Peyer's patch (tissue), 4 donors: ENCODE measurements at places on chromosomes 2 and 18. TPM values are rescaled to one million over a fixed set of nuclear protein-coding genes. Genes with fewer than 3 reads are reported as not detected.

Gene SULT1C2
- total RNA-seq, result 4.0 TPM

Gene ERCC3
- 25.9 TPM for total RNA-seq

Gene CHN1
- 3.4 TPM for total RNA-seq

Gene GPR148
- total RNA-seq, result not detected

Gene KCNJ13
- 211 TPM for total RNA-seq

Gene NEU4
- 73.3 TPM for total RNA-seq

Gene CDH19
- 2.5 TPM for total RNA-seq

- no peak for DNase-seq
These were observed 58.0 kb downstream of the PLCL1 start for GRCh38 chr2:197862246-197862955.

DNA sequence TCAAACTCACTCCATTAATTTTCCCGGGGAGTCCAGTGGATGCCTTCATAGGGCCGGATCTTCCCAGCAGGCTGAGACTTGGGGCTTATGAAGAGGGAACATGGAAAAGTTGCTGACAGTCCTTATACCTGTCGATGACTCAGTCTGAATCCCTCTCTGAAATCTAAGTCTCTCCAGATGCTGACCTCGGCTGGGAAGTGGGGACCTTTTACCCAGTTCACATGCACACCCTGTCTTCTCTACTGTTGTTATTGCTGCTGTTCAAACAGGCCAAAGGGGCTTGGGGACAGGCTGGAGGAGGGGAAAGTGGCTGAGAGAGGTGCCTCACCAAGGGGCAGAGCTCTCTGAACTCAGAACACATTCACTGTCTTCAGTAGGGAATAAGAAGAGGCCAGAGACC is 4.1 kb upstream of the TNP1 start:
- no peak for DNase-seq

- DNase-seq, result no peak
These were observed 214.0 kb downstream of the TMEM163 start for GRCh38 chr2:134504586-134505336.

GRCh38 chr2:99821039-99821438 is 321.4 kb downstream of the AFF3 start:
- DNase-seq, result no peak

DNA sequence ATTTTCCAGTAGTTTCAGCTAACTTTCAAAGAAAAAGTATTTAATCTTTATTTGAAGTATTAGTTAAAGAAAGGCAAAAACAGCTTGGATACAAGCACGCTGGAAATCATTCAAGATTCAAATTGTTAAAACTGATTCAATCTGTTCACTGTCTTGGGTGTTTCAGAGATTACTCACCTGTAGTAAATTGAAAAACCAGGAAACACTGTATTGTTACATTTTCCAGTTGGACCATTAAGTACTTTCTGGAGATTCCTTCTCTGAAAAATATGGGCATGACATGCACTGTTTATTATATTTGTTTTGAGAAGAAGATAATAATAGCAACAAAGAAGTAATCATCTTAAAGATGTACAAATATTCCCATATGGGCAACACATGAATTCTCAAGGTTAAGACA is 196.1 kb downstream of the UBE2E3 start:
- DNase-seq, result no peak

DNA sequence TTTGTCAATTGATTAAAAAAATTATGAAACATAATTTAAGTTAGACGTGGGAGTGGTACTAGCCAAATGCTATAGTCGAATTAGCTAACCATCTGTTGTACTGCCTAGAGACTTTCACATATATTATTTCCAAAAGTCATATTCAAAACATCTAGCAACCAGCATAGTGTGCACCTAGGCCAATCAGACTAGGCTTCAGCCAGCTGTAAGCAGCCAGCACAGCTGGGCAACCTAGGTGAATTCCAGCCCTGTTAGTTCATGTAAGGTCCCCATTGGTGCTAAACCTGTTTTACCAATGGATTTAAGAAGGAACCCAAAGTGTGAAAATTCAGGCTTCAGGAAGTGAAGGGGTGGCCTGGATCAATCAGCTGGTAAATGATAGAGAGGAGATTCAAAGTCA is 144.3 kb downstream of the BCL2 start:
- DNase-seq, result no peak

GRCh38 chr2:61905372-61906185 is at the start of gene COMMD1:
Gene COMMD1, plus strand, starts transcription at chr2:61905674. Its CDS starts 5 bp downstream, at chr2:61905679.
- peak; percentile 84 for DNase-seq

DNA sequence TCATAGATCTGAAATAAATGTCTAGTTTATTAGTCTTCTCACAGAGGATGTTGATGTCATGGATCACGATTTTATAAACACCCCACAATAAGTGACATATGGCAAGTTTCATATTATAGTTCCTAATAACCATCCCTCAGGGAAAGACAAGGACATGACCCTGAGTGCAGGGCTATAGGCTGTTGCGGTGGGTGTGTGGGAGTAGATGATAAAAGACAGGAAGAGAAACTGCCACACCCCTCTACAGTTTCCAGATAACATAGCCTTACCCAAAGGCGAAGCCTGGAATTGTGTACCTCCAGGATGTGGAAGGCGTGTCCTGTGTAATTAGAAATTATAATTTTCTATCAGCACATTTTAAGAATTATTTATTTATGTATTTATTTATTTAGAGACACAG is 2.4 kb upstream of the NEDD4L start:
- DNase-seq, result no peak

DNA sequence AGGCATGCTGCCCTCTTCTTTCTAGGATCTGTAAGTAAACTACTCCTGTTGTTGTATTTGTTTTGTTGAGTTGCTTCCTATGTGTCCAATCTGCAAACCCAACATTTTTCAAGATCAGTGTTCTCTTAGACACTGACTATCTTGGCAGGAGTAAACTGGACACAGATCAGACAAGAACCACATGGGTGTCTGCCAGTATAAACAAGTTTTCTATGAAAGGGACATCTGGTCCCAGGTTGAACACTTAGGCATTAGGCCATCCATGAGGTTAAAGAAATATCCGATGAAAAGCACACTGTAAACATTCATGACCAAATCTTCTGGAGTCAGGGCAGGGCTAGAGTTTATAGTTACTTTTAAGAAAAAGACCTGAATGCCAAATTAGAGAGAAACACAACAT is 441.8 kb downstream of the NYAP2 start:
- no peak for DNase-seq

DNA sequence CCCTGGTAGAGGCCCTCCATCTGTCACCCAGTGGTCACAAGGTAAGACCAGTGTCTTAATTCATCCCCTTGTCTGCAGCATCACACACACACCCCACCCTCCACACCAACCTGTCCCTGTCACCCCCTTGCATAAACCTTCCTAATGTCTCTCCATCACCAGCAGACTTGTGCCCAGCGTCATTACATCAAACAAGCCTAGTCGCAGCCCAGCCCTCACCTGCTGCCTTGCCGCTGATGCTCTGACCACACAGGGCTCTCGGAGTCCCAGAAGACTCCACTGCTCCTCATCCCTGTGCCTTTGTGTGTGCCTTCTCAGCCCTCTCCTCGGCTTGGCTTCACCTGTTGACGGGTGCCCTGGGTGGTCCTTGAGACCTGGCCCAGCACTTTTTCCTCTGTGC is 171.2 kb downstream of the GLI2 start:
- DNase-seq, result no peak

DNA sequence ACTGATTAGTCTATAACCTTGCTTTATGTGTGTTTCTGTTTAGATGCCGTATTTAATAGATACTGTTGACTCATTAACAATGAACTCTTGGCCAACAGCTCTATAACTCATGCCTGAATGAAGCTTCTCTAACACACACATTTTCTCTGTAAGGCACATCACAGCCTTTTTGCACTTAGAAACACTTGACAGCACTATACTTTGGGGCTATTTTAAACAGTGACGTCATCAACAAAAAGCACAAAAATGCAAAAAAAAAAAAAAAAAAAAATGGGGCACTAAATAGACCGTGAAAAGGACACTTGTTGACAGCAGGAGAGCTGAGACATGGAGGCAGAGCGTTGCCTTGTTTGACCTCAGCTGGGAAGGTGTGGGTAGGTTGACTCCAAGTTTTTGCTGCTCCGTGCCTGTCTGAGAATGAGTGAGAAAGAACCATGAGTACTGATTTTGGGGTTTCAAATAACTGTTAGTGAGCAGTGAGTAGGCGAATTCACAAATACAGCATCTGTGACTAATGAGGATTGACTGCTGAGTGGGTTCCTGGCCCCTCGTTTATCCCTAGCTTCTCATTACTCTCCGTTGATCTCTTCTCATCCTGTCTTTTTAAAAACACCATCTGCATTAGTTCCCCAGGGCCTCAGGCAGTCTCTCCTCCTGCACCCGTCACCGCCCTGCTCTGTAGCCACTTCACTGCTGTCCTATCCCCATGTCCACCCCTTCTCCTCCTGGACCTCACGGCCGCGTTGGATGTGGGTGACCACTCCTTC is 24.4 kb downstream of the SPP2 start:
- no peak for DNase-seq

DNA sequence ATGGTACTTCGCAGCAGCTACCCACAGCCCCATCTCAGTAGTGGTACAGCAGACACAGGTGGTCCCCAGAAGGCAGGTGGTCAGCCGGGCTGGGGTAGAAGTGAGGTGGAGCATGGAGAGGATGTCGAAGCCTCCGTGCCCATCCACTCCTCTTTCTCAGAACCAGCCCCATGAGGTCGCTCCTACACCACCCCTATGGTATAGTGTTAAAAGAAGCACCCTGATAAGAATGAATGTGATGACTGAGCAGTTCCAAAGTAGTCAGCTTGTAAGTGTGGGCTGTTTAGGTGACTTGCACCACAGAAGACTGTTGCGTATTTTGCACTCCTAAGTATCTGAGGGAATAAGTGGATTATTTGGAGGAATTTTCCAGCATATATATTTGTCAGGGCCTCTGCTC is 111.3 kb downstream of the WDSUB1 start:
- no peak for DNase-seq

- DNase-seq, result no peak
These were observed 2.2 kb downstream of the HMSD start for GRCh38 chr18:63951302-63951705.

GRCh38 chr2:42850016-42850805 is 57.8 kb upstream of the HAAO start:
- DNase-seq, result no peak

DNA sequence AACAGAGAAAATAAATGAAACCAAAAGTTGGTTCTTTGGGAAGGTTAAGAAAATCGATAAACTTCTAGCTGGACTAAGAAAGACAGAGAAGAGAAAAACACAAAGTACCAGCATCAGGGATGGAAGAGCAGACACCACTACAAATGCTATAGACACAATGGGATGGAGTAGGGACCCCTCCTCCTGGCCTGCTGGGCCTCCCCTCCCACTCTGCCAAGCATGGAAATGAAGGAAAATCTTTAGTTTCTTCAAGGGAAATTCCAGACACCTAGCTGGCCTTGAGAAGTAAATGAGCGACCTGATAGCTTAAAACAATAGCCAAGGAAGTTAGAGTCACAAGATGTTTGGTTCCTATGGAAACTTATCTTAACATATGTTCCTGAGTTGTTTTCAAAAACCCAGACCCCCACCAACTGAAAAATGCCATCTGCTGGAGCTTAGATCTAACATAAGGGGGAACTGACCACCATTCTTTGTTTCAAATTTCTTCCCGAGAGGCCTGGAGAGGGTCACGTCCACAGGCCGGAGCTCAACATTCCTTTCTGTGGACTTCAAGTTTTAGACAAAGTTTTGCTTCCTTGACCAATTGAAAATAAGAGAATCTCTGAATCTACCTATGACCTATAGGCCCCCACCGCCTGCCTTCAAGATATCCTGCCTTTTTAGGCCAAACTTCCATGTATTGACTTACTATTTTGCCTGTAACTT is 101.9 kb downstream of the BIN1 start:
- no peak for DNase-seq

DNA sequence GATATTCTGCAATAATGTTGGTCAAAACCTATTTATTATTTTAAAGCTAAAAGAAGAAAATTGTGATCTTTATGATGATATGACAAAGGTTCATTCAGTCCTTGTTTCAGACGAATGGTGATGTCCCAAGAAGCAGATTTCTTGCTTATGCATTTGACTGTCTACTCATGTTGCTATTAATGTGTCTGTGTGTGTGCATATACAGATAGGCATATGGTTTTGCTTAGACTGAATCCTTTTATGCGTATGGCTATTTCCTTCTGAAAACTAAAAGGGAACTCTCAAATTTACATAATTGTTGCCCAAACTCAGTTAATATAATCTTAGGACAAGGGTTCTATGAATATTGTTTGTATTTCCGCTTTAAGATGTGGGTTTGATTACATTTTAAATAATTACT is 632.3 kb upstream of the SETBP1 start:
- no peak for DNase-seq

DNA sequence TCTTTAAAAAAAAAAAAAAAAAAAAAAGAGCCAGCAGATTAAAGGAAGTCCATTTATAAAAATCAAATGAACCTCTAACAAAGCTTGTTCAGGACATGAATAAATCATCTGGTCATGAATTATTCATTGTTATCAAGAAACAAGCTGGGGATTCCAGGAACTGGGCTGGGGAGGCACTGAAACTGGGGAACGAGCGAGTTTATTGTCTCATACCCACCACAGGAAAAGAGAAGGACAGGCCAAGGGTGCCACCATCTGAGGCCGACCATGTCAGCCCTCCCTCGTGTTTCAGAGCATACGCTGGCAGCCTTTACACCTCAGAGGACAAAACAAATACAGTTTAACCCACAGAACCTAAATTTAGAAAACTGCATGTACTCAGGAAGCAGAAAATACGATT is 164.2 kb downstream of the VWC2L start:
- DNase-seq, result no peak

DNA sequence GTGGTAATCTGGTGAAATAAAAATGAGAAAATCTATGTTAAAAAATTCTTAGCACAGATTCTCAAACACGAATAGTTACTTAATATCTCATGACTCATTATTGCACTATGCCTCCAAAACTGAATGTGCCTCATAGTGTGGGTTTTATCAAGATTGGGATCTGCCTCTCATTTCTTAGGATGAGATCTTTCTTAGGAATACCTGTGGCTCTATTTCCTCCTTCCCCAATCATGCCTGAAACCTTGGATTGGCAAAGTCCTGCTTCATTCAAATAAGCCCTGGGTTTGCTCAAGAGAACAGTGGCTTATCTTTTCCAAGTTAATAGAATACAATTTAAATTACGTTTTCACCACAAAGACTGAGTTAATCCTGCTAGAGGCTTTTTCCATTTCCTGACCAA is 100.3 kb downstream of the DPP10 start:
- no peak for DNase-seq

DNA sequence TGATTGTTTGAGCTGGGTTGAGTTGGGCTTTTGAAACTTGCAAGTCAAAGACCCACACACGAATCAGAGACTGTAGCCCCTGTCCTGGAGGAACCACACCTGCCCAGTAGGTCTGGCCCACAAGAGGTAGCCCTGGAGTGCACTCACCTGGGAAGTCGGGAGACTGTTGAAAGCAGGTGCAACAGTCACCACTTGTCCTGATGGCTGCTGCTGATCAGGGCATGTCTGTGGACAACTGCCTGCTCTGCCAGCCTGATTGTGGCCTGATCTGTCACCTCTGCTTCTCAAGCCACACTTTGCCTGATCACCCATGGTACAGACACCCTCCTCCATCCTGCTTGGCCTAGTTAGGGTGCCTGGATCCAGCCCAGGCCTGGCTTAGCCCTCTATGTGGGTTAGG is 105.0 kb upstream of the HAAO start:
- peak; percentile 35 for DNase-seq

- DNase-seq, result no peak
These were observed 888.4 kb downstream of the BCL11A start for GRCh38 chr2:59665021-59665420.

- no peak for DNase-seq
These were observed 79.9 kb downstream of the BCL11A start for GRCh38 chr2:60473546-60473945.
